Large intestine (tissue), 12 donors: ENCODE measurements at places on chromosomes 3 and 15.

- no peaks in the 10 kb centered on the region for H3K36me3 ChIP-seq
- no peak overlapping the region for H3K27ac ChIP-seq
- H3K27me3 ChIP-seq: no peaks in the 10 kb centered on the region
- no peak overlapping the region for H3K4me3 ChIP-seq
- no peaks in the 10 kb centered on the region for H3K4me1 ChIP-seq
These were observed 15.1 kb downstream of the TLNRD1 start for GRCh38 chr15:81015621-81016488.

DNA sequence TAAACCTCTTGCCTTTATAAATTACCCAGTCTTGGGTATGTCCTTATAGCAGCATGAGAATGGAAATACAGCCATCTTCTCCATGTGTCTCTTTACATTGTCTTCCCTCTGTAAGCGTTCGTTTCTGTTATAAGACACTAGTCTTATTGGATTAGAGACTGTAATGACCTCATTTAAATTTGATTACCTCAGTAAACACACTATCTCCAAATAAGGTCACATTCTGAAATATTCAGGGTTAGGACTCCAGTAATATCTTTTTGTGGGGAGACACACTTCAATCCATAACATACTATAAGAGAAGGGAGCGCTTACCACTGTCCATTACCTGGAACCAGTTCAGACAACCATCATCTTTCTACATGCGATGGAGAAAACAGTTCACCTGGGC lies 34.3 kb upstream of the CD47 start:
- H3K4me3 ChIP-seq: no peak overlapping the region
- peaks cover 4% of the 10 kb centered on the region for H3K4me1 ChIP-seq
- no peak overlapping the region for H3K27ac ChIP-seq

DNA sequence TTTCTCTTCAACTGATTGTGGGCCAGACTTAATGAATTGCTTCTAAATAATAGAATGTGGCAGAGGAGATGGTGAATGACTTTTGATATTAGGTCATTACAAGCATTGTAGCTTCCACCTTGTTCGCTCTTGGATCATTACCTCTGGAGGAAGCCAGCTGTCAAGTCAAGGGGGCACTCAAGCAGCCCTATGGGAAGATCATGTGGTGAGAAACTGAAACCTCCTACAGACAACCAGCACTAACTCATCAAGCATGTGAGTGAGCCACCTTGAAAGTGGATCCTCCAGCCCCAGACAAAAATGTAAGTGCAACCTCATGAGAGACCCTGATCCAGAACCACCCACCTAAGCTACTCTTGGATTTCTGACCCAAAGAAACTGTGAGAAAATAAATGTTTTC lies 109.8 kb upstream of the TBC1D5 start:
- H3K27ac ChIP-seq: no peak overlapping the region
- H3K4me1 ChIP-seq: no peaks in the 10 kb centered on the region
- H3K4me3 ChIP-seq: no peak overlapping the region
- DNase-seq: no peak
- H3K36me3 ChIP-seq: no peaks in the 10 kb centered on the region
- no peaks in the 10 kb centered on the region for H3K27me3 ChIP-seq

DNA sequence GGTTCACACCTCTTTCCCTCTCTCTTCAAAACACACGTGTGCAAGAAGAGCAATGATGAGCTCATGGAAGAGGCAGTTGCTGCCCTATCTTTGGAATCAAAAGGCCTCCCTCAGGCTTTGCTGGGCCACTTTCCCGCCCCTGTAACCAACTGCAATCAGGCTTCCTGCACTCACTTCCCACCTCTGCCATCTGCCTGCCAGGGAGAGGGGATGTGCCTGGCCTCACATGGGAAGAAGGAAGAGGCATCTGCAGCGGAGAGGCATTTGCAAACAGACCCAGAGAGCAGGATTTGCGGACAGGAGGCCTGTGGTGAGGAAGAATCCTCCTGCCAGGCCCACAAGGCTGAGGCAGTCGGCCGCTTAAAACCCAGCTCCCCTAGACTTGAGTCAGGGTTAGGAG lies 175.6 kb upstream of the ATP10A start:
- no peaks in the 10 kb centered on the region for H3K36me3 ChIP-seq
- no peak overlapping the region for H3K4me3 ChIP-seq
- no peak overlapping the region for H3K27ac ChIP-seq
- no peaks in the 10 kb centered on the region for H3K27me3 ChIP-seq

DNA sequence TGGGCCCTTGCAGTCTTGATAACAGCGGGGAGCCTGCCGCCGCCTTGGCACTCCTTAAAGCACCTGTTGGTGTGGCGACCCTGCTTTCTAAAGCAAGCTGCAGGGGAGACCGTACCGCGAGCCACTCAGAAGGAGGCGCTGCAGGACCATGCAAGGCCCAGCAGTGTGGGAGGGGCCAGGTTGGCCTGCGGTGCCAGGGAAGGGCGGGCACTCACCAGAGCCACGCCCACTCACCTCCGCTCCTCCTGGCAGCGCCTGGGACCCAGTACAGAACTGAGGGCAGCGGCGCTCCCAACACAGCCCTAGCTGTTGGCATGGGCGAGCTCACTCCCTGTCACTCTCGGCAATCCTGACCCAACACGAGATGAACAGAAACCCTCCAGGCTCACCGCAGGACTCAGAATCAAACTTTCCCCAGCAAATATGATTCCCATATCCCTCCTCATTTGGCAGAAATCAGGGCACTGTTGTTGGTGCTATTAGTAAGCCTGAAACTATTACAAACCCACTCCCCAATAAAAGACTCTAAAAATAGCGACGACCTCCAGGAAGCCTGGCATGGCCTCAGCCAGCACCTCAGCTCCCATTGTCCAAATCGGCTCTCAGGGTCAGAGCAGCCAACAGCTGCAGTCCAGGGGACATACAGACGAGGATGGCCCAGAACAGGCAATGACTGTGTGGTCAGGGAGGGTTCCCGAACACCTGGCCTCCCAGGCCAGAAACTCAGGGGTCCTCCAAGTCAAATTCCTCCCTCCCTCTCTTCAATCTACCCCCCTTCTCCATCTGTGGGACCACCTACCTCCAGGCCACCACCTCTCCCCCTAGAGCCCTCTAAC lies 77.2 kb downstream of the TBC1D2B start:
- H3K4me1 ChIP-seq: peaks cover 4% of the 10 kb centered on the region
- H3K36me3 ChIP-seq: peaks cover 86% of the 10 kb centered on the region
- peak; percentile 69 for DNase-seq
- H3K27me3 ChIP-seq: no peaks in the 10 kb centered on the region

GRCh38 chr3:31832551-31832950 lies 148.5 kb downstream of the OSBPL10 start:
- no peaks in the 10 kb centered on the region for H3K4me1 ChIP-seq
- DNase-seq: no peak
- H3K4me3 ChIP-seq: no peak overlapping the region
- H3K27ac ChIP-seq: no peak overlapping the region

- H3K36me3 ChIP-seq: no peaks in the 10 kb centered on the region
- H3K4me3 ChIP-seq: no peak overlapping the region
- DNase-seq: no peak
- no peaks in the 10 kb centered on the region for H3K4me1 ChIP-seq
- H3K27me3 ChIP-seq: peaks cover 21% of the 10 kb centered on the region
These were observed 32.7 kb downstream of the ARL14 start for GRCh38 chr3:160709477-160710182.

GRCh38 chr15:48595981-48596380 lies 49.5 kb downstream of the FBN1 start:
- H3K4me3 ChIP-seq: no peak overlapping the region
- H3K4me1 ChIP-seq: no peaks in the 10 kb centered on the region
- no peak for DNase-seq
- no peak overlapping the region for H3K27ac ChIP-seq

GRCh38 chr3:31432897-31433678 lies 99.6 kb upstream of the STT3B start:
- no peaks in the 10 kb centered on the region for H3K4me1 ChIP-seq
- H3K4me3 ChIP-seq: no peak overlapping the region
- no peaks in the 10 kb centered on the region for H3K27me3 ChIP-seq
- H3K27ac ChIP-seq: no peak overlapping the region
- DNase-seq: no peak
- no peaks in the 10 kb centered on the region for H3K36me3 ChIP-seq

- H3K27me3 ChIP-seq: peaks cover 6% of the 10 kb centered on the region
- no peaks in the 10 kb centered on the region for H3K36me3 ChIP-seq
- no peak for DNase-seq
- H3K4me3 ChIP-seq: no peak overlapping the region
- H3K27ac ChIP-seq: no peak overlapping the region
These were observed 61.6 kb downstream of the TMEM44 start for GRCh38 chr3:194571491-194572142.

DNA sequence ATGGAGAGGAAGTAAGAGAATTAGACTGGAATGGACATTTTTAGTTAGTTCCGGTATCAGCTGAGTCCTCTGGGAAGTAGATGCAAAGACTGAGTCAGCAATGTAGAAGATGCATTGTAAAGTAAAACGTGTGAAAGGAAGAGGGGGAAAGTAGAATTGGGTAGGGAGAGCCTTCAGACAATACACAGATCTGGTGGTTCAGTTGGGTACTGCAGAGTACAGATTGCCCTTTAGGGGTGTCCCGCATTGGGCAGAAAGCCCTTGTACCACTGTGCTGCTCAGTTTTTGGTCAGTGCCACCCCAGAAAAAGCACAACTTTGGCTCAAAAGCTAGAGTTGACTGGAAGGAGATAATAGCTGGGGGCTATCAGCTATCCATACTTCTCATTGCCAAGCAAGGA lies 247.4 kb downstream of the KBTBD8 start:
- H3K4me3 ChIP-seq: no peak overlapping the region
- no peaks in the 10 kb centered on the region for H3K4me1 ChIP-seq
- DNase-seq: no peak
- no peaks in the 10 kb centered on the region for H3K36me3 ChIP-seq
- no peak overlapping the region for H3K27ac ChIP-seq

GRCh38 chr3:29271475-29271874 lies 9.4 kb upstream of the RBMS3 start:
- H3K27me3 ChIP-seq: no peaks in the 10 kb centered on the region
- no peak overlapping the region for H3K4me3 ChIP-seq
- H3K27ac ChIP-seq: no peak overlapping the region
- no peaks in the 10 kb centered on the region for H3K4me1 ChIP-seq
- H3K36me3 ChIP-seq: no peaks in the 10 kb centered on the region
- no peak for DNase-seq

GRCh38 chr3:135131290-135131689 lies 336.2 kb downstream of the EPHB1 start:
- no peaks in the 10 kb centered on the region for H3K4me1 ChIP-seq
- H3K4me3 ChIP-seq: no peak overlapping the region
- no peaks in the 10 kb centered on the region for H3K27me3 ChIP-seq
- H3K27ac ChIP-seq: no peak overlapping the region
- H3K36me3 ChIP-seq: no peaks in the 10 kb centered on the region
- no peak for DNase-seq

DNA sequence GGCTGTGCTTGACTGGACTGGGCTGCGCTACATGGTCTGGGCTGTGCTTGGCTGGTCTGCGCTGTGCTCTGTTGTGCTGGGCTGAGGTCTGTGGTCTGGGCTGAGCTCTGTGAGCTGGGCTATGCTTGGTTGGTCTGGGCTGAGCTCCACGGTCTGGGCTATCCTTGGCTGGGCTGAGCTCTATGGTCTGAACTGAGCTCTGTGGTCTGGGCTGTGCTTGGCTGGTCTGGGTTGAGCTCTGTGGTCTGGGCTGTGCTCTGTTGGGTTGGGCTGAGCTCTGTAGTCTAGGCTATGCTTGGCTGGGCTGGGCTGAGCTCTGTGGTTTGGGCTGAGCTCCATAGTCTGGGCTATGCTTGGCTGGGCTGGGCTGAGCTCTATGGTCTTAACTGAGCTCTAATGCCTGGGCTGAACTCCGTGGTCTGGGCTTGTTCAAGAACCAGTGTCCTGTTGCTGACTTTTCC lies 92.0 kb downstream of the PLXNA1 start:
- H3K27ac ChIP-seq: no peak overlapping the region
- H3K4me3 ChIP-seq: no peak overlapping the region
- H3K36me3 ChIP-seq: no peaks in the 10 kb centered on the region
- peaks cover 3% of the 10 kb centered on the region for H3K27me3 ChIP-seq
- H3K4me1 ChIP-seq: no peaks in the 10 kb centered on the region

- DNase-seq: peak; percentile 31
- H3K4me3 ChIP-seq: no peak overlapping the region
- no peaks in the 10 kb centered on the region for H3K27me3 ChIP-seq
- no peak overlapping the region for H3K27ac ChIP-seq
- H3K36me3 ChIP-seq: no peaks in the 10 kb centered on the region
These were observed 94.7 kb downstream of the IL5RA start for GRCh38 chr3:3015185-3016089.

- H3K36me3 ChIP-seq: no peaks in the 10 kb centered on the region
- H3K27me3 ChIP-seq: no peaks in the 10 kb centered on the region
- DNase-seq: no peak
- no peak overlapping the region for H3K4me3 ChIP-seq
These were observed 184.6 kb upstream of the GPR149 start for GRCh38 chr3:154614601-154615000.

DNA sequence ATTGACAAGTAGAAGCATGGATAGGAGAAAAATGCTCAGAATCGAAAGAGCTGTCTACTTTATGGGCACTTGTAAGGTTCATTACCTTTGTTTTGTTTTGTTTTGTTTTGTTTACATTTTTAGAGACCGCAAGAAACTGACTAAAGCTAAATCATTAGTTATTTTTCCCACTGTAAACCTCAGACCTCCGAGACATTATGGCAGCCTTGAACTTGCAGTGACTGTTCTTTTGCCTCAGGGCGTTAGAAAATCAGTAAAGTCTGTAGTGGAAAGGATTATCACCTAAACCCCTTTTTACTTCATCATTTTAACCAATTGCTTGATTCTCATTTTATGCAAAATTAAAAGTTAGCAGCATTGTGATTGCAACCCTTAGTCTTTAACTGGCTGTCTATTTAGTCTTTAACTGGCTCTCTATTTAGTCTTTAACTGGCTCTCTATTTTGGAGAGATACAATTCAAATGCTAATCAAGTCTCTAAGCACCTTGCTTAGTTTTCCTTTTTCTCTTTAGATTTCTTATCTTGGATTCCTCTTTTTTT lies 383.3 kb upstream of the ROBO2 start:
- H3K36me3 ChIP-seq: no peaks in the 10 kb centered on the region
- no peak overlapping the region for H3K4me3 ChIP-seq
- no peaks in the 10 kb centered on the region for H3K4me1 ChIP-seq
- H3K27me3 ChIP-seq: no peaks in the 10 kb centered on the region
- H3K27ac ChIP-seq: no peak overlapping the region

DNA sequence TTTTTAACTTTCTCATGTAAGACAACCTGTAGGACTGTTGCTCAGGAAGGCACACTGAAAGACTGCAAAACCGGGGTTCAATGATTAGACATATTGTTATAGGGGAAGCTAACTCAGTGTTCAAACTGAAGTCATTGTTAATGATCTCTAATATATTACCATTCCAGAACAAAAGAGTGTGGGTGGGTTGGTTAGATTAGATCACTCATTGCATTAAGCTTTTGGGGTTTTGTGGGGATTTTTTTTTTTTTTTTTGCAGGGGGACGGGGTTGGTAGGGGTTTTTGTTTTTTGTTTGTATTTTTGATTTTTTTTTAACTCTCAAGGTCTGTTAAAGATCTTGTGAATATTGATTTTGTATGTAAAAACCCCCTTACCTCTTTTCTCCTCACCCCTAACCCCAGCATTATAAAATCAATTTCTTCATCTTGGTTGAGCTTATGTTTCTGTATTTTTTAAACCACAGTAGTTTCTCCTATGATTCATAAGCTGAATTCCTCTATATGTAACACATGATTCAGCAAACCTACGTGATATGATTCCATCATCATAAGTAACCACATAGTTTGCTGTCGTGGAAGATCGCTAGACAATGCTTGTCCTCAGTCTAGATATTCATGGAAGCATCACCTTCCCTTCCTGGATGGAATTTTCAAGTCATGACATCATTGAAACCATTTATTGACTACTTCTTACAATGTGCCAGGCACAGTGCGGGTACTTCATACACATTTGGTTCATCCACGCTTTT lies 544.1 kb upstream of the MDFIC2 start:
- no peaks in the 10 kb centered on the region for H3K36me3 ChIP-seq
- no peak overlapping the region for H3K4me3 ChIP-seq
- H3K27ac ChIP-seq: no peak overlapping the region
- no peaks in the 10 kb centered on the region for H3K4me1 ChIP-seq

GRCh38 chr15:70430069-70430468 lies 332.4 kb upstream of the TLE3 start:
- peaks cover 1% of the 10 kb centered on the region for H3K27me3 ChIP-seq
- peak; percentile 94 for DNase-seq
- H3K36me3 ChIP-seq: no peaks in the 10 kb centered on the region
